GM13976 (cell line): ENCODE measurements at places on chromosomes 4 and X.

DNA sequence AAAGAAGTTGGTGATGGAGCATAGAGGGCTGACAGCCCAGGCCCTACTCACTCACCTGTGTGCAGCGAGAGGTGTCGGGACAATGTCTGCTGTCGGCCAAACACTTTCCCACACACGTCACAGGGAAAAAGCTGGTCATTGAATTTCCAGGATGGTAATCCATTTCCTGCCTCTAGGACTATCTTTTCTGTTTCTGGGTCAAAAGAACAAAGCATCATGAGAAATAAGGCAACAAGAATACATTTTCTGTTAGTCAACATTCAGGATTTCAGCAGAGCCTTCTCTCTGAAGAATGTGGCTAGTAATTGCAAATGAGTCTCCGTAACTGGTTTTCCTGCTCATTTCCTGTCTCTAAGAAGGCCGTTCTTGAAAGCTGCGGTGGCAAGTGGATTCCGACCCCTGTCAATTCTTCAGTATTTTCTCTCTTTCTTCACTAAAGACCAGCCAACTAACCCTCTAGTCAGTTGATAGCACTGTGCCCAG lies 99.4 kb downstream of the C4orf51 start:
- DNase-seq, result no peak

GRCh38 chr4:62914758-62915157 lies 1494.5 kb downstream of the TECRL start:
- no peak for DNase-seq

GRCh38 chr4:146379744-146380143 lies 142.0 kb downstream of the SLC10A7 start:
- no peak for DNase-seq

DNA sequence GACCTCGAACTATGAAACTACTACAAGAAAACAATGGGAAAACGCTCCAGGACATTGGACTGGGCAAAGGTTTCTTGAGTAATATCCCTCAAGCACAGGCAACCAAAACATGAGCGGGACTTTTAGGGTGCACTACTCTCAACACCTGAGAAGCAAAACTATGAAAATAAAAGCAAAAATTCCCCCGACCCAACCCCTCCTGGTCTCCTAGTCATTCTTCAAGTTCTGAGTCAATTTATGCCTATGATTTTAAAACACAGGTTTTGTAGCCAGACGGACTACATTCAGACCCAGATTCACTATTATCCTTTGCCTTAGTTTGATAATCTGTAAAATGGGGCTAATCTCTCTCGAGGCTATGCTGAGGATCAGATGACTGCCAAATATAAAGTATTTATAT lies 97.0 kb downstream of the SOWAHB start:
- peak; percentile 55 for DNase-seq

GRCh38 chr4:1642196-1642951 lies 41.7 kb downstream of the FAM53A start:
- no peak for DNase-seq

DNA sequence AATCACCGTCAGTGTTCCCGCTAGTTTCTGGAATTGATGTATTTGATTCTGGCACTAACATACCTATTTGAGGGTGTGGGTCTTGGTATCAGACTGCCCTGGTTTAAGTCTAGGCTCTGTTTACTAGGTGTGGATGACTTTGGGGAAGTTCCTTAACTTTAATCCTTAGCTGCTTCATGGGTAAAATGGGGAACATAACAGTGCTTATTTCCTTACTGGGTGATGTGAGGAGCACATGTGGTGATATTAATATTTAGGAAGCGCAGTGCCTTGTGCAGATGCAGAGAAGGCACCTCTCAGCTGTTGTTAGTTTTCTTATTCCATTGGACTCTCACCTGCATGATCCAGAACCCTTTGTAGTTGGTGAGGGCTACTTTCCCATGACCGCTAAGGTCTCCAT lies 17.1 kb downstream of the RNF4 start:
- no peak for DNase-seq

DNA sequence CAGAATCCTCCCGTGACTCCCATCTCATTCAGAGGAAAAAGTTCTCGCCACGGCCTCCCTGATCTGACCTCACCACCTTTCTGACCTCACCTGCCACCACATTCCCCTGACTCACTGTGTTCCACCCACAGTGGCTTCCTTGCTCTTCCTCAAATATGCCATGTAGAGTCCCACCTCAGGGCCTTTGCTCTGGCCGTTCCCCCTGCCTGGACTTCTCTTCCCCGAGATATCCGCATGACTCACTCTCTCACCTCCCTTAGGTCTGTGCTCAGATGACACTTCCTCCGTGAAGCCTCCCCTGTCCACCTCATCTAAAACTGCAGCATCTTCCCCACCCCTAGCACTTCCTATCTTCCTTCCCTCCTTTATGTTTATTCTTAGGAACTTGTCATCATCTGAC lies 7.2 kb upstream of the TSPYL2 start:
- DNase-seq, result no peak

GRCh38 chr4:113109106-113109718 lies 59.8 kb downstream of the ANK2 start:
- DNase-seq, result no peak

DNA sequence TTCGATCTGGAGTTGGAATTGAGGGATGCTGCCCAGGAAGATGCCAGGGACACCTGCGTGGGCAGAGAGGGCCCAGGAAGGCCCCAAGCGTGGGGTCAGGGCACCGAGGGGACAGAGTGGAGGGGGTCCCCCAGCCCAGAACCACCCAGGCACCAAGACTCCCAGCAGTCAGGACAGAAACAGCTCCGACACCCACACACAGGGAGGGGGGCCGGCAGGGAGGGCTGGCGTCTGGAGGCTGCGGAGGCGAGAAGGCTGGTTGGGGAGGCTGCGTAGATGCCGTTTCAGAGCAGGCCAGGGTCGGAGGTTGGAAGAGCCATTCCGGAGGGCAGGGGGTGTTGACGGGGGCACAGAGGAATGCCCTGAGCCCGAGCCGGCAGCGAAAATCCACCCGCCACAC lies 23.6 kb downstream of the ATP5ME start:
- DNase-seq, result no peak

GRCh38 chrX:136754651-136755050 lies 26.1 kb downstream of the ARHGEF6 start:
- no peak for DNase-seq

GRCh38 chrX:1059576-1060561 lies 152.6 kb downstream of the CRLF2 start:
- DNase-seq, result no peak

DNA sequence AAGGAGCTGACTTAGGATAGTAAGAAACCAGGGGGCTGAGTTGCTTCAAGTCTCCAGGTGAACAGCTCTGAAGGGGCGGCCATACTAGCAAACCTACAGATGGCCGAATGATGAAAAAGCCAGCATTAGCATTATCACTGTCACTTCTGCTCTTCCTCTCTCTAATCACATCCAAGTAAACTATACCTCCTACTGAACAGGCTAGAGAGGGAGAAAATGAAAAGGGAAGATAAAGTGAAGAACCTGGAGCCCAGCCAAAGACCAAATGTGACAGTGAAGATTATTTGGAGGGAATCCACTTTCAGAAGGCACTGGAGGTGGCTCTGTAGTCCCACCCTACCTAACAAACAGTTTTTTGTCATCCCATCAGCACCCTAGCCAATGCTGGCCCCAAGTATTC lies 50.4 kb upstream of the PRPS1 start:
- DNase-seq, result no peak

GRCh38 chrX:72685810-72686456 lies 28.2 kb downstream of the PHKA1 start:
- DNase-seq, result no peak

GRCh38 chr4:22848332-22848731 lies 155.6 kb downstream of the GBA3 start:
- DNase-seq, result no peak

GRCh38 chr4:1746919-1747602 lies 25.7 kb downstream of the TACC3 start:
- DNase-seq, result no peak

DNA sequence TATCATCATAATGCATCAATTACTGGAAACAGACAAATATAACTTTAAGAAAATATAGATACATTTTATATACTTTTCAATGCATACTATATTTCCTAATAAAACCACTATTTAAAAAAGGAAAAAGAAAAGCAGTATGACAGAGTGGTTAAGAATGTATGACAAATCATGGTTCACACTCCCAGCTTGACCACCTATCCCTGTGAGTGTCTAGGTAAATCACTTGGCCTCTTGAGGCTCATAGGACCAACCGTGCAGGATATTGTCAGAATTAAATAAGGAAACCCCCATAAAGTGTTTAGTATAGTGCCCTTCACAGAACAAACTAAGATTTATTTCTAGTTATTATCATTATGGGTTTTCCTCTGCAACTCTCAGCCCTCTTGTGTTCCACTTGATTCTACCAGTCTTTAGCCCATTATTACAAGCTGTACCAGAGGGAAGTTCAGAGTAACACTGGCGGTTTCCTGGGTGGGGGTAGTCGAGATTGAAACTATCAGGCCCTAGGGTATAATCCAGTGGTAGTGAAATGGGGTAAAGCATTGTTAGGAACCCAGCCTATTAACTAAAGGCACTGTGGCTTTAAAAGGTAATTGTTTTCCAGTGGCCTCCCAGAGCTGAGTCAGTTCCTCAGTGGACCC lies 55.5 kb upstream of the PAK3 start:
- no peak for DNase-seq

DNA sequence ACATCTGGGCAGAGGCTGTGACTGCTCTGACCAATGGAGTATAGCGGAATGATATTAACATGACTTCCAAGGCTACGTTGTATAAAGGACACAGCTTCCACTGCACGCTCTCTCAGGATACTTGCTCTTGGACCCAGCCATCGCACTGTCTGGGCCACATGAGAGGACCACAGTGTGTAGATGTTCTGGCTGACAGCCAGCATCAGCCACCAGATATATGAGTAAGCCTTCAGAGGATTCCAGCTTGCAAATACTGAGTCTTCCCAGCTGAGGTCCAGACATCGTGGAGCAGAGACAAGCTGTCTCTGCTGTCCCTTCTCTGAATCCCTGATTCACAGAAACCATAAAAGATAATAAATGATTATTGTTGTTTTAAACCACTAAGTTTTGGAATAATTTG lies 146.8 kb upstream of the USP9X start:
- no peak for DNase-seq

DNA sequence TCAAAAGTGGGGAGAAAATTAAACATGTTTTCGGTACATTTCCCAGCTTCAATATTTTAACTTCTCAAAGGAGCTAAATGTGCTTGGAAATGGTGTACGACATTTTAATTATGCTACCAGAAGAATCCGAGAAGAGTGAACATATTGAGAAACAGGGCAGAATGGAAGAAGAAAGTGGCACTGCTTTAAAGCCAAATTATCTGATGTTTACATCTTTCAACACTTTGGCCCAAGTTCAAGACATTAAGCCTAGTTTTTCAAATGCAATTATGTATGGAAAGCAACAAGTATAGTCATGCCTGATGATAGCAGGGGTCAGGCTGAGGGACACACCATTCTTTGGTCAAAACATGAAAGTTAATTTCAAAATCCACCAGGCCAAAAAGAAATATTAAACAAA lies 577.9 kb upstream of the ZFP42 start:
- DNase-seq, result no peak

- DNase-seq, result peak; percentile 15
Observed at GRCh38 chr4:8735236-8736089, 136.2 kb downstream of the HMX1 start.

GRCh38 chr4:10123227-10124101 lies 6.9 kb upstream of the WDR1 start:
- no peak for DNase-seq

DNA sequence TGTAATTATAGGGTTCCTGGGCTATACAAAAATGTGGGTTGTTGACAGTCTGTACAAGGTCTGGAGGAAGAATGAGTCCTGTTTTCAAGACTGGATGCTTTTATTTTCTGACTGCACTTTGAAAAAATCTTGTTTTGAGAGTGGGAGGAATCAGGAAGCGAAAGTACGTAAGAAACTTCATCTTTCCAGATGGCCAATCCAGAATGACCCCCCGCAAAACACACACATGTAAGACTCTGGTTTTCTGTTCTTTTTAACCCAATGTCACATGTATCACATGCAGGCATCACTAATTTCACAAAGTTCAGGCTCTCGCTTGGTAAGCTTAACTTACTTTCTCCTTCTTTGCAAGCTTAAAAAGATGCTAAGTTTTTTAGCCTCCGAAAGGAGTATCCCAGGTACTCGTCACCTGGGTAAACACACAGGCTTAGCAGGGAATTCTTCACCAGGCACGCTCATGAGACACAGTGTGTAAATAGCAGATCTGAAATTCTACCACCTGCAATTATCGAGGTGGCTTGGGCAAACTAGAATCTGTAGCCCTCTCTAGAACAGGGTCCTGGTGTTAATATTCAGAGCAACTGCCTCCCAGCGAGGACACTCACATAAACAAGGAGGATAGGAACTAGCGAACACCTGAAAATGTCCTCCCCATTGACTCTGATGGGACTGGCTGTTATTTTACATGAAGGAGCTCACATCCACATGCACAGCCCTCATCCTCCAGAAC lies 90.7 kb downstream of the NSUN7 start:
- DNase-seq, result peak; percentile 54

DNA sequence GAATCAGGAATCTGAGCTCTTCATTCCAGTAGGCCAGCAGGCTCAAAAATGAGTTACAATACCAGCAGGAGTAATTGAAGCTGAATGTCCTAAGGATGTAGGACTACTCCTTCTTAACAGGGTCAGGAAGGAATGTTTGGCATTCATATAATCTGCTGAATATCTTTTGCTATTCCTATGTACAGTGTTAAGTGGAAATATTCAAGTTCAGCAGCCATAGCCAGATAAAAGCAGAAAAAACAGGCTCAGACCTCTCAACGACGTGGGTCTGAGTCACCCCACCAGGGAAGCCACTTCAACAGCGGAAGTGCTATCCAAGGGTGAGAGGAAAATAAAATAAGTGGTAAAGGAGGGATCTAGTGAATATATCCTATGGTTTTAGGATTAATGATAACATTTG lies 577.0 kb downstream of the SPOCK3 start:
- DNase-seq, result no peak
